ENCODE measurements at places on chromosomes 4 and X. TPM values are rescaled to one million over a fixed set of nuclear protein-coding genes. Genes with fewer than 3 reads are reported as not detected.

The HSD17B11 gene
- 37.2 TPM for total RNA-seq

The SSX2 gene
- total RNA-seq = not detected

The ASB9 gene
- total RNA-seq = 14.2 TPM

The WDFY3 gene
- total RNA-seq = 145 TPM

The SPP1 gene
- total RNA-seq = not detected

The KCTD8 gene
- 2.8 TPM for total RNA-seq

The GATA1 gene
- total RNA-seq = not detected

The PABPC1L2B gene
- not detected for total RNA-seq

The ZFP92 gene
- 0.57 TPM for total RNA-seq

Measured in vein endothelial cell (primary cell).